Fibroblast of skin of right quadriceps (primary cell): ENCODE measurements at places on chromosomes 2 and 18.

- DNase-seq = peak; percentile 62
These were observed 261.3 kb downstream of the MBD5 start for GRCh38 chr2:148282201-148282600.

DNA sequence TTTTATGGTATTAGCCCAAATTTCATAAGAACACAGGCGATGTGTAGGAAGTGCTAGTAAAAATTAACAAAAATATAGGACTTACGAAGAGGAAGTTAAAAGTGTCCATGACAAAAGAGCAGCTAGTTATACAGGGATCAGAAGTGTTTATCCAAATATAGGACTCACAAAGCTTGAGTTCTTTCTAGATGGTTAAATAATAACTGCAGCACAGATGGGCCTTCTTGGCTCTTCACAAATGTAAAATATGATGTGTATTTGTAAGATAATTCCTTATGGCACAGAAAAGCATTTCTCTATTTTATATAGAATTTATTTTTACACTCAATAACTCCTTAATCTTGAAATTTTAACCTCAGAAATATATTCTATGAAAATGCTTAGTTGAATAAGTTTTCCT lies 100.9 kb upstream of the SPHKAP start:
- DNase-seq = no peak

DNA sequence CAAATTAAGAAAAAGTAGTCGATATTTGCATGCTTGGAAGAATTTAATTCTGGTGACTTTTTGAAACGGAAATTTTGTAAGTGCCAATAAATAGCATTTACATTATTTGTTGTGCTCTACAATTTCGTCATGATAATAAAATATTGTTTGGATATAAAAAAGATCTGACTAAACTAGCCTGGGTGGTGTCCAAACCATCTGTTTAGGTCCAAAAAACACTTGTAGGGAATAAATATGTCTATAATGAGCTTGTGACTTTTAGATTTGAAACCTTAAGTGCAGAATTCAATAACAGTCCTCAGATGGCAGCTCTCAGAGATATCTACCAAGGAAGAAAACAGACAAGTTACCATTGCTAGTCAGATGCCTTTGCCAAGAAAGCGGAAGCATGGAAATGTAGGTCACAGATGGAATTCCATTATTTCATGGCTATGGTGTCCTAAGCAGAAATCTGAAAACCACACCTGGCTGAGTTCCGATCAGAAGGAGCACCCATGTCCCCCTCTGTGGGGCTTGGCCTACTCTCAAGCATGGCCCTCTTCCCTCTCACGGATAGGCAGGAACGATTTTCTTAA lies 731.1 kb downstream of the RNF144A start:
- DNase-seq = no peak

DNA sequence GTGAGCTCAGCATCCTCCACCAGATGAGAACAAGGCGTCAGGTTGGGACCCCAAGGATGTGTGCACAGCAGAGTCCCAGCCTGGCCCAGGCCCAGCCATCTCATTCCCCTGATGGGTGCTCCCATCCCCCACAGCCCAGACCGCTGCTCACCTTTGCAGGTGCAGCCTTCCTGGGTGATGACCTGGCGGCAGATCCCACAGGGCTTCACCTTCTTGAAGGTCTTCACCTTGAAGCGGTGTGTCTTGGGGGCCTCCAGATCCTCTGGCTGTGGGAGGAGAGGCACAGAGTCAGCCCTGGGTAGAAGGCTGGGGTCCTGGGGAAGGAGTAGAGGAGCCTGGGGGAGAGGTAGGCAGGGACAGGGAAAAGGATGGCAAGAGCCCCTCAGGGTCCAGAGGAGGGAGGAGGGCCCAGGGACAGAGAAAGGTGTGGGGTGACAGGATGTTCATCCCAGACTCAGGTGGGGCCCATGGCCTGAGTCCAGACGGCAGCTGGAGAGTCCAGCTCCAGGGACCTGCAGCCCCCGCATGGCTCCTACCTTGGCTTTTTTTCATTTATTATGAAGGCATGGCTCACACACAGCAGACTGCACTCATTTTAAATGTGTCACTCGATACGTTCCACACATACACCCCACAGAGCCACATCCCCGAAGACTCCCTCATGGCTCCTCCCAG lies 11.9 kb downstream of the TNS1 start:
- DNase-seq = no peak
